Peyer's patch (tissue), 4 donors: ENCODE measurements at places on chromosomes 5 and 9.

DNA sequence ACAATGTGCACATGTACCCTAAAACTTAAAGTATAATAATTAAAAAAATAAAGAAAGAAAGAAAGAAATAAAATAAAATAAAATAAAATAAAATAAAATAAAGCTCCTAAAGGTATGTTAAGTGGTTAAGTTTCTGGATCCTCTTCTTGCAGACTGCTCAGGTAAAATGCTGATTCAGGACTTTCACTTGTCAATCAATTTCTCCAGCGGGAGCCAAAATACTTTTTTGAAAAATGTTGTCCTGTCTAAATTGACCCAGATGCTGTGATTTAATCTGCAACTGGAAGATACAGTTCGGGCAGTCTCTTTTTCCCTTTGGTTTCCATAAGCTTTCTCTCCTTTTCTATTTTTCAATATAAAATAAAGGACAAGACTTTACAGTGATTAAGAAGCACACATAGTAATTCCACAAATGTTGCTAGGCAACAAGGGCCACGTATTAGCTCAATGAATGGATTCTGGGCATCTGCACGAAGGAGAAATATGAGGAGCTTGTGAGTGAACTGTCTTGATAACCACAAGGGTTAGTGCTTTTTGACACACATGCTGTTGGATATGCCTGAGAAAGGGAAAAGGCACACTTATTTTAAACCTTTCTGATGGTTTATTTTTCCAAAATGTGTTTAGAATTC lies 38.6 kb downstream of the HTR4 start:
- no peak for DNase-seq

GRCh38 chr5:23727271-23727670 lies 219.9 kb downstream of the PRDM9 start:
- DNase-seq = no peak

DNA sequence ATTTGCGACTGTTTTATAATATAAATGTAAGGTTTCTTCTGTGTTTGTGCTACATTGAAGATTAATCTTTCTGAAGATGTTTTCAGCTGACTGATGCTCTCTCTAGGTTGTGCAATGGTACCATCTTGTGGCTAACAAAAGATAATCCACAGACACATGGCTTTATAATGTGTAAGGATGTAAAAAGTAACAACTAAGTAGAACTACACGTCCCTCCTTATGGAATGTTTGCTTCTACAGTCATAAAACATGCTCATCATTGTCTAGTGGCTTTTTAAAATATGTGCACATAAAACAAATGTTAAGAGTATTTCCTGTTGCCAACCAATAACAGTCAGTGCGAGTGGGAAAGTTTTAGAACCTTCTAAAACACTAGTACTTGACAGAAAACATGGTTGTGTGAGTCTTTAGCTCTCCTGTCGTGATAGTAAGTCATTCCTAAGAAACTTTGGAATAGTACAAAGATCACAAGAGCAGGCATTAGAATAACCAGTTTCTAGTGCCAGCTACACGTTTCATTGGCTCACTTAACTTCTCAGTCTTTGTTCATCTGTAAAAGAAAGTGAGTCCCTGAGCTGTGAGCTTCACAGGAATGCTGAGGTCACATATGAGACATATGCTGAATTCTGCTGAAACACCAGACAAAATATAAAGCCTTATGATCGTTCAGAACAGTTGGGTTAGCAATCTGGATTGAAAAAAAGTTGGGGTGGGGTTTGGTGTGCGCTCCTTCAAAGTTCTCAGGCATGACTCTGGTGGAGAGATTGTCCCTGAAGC lies 75.7 kb upstream of the GLIS3 start:
- no peak for DNase-seq

DNA sequence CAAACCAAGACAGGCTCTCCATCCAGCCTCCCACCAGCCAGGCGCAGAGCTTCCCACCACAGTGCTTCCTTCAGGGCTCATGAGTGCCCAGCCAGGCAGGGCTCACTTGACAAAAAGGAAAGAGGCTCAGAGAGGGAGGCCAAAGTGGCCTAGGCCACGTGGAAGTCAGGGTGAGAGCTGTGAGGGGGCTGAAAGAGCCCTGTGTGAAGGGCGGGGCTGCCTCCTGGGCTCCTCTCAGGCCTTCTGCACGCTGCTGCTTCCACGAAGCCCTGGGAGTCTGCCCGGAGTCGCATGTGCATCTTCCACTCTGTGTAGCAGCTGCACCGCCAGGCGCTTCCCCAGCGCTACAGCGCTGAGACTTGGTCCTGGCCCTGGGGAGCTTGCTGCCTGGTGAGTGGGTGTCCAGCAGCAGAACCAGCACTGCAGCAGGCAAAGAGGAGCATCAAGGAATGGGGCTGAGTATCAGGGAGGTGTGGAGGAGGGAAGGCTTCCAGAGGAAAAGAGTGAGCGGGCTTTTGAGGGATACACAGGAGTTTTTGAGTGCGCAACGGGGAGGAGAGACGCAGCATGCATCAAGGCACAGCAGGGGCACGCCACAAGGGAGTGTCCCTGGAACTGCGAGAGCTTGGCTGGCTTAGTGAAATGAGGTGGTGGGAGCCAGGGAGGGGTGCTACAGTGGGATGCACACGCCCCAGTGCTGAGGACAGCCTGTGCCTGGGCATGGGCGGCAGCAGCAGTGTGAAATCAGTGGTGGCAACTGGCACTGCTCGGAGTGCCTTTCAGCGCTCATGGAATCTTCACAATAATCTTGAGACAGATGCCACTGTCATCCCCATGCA lies 178.0 kb downstream of the GAPVD1 start:
- no peak for DNase-seq

GRCh38 chr9:34992376-34992951 lies 2.9 kb downstream of the DNAJB5 start:
- DNase-seq = no peak

DNA sequence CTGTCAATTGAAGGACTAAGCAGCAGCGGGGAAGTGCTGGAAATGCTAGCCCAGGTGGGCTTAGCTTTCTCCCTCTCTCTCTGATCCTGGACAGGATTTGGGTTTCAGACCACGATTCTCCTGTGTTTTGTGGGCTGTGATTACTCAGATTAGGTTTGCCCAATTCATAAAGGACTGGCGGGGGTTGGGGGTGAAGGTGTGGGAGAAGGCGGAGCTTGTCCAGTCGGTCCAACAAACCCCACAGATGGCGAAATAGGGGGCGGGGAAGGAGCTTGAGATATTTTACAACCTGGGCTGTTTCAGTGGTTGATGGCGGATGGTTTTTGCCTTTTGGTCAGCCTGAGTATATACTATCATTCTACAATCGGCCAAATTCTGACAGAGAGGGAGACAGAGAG lies 35.2 kb downstream of the PCDHAC2 start:
- DNase-seq = no peak

GRCh38 chr9:14056316-14056861 lies 257.6 kb downstream of the NFIB start:
- no peak for DNase-seq

GRCh38 chr9:4596165-4596922 lies 65.8 kb upstream of the PLPP6 start:
- no peak for DNase-seq

DNA sequence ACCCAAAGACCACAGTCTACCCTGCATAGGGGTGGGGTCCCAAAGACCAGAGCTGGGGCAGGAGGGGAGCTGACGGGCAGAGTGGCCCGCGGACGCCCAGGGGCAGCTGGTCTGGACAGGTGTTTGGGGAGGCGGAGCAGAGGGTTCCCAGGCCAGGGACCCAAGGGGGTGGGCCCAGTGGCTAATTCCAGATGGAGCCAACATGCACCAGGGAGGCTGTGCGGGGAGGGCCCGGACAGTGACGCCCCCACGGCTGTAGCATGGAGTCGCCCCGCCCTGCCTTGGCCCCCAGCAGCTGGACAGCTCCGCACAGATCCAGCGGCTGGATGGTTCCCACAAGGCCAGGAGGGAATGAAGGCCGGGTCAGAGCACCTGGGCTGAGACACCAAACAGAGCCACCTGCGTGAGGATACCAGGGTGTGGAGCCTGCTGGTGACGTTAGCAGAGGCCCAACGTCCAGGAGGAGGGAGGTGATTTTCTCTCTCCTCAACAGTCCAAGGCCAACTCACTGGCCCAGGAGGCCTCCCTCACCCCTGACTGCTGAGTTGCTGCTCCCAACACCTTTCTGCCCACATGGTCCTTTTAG lies 55.3 kb upstream of the EGFL7 start:
- no peak for DNase-seq

- DNase-seq = no peak
Measured at GRCh38 chr5:6700074-6700684, 13.1 kb upstream of the TENT4A start.

- DNase-seq = no peak
Measured at GRCh38 chr5:173435447-173435846, 107.2 kb upstream of the STC2 start.

- DNase-seq = no peak
Measured at GRCh38 chr5:156188016-156188415, 138.9 kb upstream of the SGCD start.

GRCh38 chr9:134390537-134390936 lies 64.3 kb downstream of the RXRA start:
- peak; percentile 85 for DNase-seq

- no peak for DNase-seq
Measured at GRCh38 chr9:107644733-107645463, 155.3 kb upstream of the KLF4 start.

DNA sequence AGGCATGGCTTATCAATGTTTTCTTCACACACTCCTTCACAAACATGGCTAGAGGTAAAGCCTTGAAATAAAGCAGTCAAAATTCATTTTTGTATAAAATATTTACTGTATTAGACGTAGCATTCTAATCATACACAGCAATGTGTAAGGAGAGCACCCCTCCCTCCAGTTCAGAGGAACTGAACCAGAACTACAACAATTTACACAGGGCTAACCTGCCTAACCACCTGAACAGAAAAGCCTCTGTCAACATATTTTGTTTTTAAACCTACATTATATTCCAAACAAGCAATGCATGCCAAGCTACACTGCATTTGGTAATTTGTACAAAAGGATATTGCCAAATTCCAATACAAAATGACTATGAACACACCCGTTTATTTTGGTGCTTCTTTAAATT lies 41.6 kb downstream of the MLLT3 start:
- DNase-seq = no peak

DNA sequence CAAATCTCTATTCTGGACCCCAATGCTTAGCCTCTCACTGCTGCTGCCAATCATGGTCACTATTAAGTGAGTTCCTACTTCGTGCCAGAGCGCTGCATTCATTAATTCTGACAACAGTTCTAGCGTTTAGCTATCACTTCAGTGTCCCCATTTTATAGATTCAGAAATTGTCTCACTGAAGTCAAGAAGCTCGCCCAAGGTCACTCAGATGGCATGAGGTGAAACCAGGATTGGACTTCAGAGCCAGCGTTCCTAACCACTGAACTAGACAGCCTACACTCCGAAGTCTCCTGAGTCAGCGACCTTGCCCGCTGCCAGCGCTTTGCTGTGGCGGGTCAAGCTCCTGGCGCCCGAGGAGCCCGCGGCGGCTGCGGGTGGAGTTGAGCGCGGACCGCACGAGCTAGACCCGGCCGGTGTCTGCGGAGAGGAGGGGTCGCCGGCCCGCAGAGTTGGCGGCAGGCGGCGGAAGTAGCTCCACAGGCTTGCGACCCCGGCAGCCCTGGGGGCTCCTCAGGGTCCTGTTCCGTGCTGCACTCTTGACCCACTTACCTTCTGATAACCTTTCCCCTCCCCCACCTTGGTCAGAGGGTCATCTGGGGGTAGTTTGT lies 2.1 kb upstream of the GABRB2 start:
- no peak for DNase-seq

DNA sequence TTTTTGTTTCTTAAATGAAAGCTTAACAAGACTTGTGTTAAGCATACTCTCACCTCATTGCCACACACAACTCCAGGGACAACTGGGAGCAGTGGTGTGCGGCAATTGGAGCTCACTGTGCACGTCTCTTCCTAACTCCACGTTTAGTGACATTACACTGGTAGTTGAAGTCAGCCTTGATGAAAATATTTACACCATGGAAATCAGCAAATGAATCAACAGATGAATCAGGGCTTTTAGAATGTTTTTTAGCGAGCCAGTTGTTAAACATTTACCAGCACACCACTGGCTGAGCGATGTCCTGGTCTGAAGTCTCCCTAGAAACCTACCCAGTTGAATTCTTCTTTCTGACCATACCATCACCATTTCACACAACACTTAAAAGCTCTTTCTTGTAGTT lies 67.3 kb downstream of the KLHL3 start:
- no peak for DNase-seq

DNA sequence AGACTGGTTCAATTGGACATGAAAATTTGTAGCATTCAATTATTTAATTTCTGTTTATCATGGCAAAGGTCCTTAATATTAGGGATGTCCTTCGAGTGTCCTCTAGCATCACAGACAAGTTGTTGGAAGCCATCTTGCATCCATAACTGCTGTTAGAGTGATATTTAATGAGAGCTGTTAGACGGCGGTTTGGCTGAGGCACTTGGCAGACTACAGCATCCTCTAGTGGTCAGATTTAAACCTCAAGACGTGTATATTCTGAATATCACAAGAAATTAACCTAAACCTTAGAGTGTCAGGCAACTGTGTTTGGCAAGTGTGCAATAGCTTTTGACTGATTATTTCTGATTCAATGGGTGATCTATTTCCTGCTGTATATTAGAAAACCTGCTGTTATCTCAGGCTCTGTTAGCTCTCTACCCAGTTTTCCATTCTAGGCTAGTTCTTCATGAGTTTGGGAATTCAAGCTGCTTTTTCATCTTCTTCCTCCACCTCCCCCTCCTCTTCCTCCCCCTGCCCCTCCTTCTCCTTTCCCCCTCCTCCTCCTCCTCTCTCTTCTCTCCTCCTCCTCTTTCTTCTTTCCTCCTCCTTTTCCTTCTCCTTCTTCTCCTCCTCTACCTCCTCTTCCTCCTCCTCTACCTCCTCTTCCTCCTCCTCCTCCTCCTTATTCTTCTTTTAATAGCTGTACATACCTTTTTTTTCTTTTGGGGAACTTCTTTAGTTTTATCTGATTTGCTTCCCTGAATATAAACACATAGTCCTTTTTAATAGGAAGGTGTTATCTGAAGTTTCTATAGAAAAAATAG lies 8.6 kb downstream of the SPINK1 start:
- no peak for DNase-seq

DNA sequence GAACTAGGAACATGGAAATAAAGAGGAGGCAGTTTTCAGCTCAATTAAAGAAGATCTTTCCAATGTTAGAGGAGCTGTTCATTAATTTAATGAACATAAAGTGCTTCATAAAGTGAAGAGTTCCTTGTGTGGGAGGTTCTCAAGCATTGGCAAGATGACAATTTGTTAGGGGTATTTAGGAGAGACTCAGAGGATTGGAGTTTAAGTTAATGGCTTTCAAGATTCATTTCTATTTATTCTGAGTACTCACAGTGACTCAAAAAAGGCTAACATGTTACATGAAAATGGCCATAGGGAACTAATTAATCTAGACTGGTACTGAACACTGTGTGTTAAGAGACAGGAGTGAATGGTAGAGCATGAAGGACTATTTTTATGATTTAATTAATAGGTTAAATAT lies 55.4 kb upstream of the CDH12 start:
- DNase-seq = no peak
